Activated CD4-positive, alpha-beta T cell treated with anti-CD3 and anti-CD28 coated beads, Interleukin-2, amount 50 U/mL, for 1 hour (primary cell): ENCODE measurements at places on chromosomes 4 and X.

- DNase-seq = no peak
Measured at GRCh38 chr4:152524427-152524826, 11.5 kb downstream of the FBXW7 start.

DNA sequence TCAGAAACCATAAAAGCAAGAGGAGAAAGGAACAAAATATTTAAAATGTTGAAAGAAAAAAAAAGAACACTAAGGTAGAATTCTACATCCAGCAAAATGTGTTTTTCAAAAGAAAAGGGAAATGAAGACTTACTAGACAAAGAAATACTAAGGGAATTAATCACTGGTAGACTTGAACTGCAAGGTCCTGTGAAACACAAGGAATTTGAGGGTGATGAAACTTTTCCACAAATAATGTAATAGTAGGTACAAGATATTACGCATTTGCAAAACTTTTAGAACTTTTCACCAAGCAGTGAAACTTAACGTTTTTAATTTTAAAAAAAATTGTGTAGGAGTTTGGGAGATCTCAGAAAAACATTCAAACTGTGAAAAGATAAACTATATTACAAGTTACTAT, 180.3 kb upstream of the MAGEB16 start:
- no peak for DNase-seq

- no peak for DNase-seq
Measured at GRCh38 chr4:16082041-16082425, 1.8 kb downstream of the PROM1 start.

DNA sequence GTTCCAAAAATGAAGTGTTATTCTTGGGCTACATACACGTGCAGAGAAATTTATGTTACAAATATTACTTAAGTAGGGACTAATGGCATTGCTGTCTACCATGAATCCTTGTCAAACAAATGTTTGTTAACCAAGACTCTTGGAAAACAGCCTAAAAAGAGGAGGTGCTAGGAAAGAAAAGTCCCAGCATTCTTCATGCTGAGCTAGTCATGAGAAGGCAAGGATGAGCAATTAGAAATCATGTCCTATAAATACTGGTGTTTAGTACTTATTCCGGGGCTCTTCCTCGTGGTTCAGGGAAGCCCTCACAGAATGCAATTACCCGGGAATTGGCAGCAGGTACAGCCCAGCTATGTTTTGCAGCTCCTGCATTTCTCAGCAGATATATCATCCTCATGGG, 378.1 kb upstream of the FTHL17 start:
- DNase-seq = no peak

DNA sequence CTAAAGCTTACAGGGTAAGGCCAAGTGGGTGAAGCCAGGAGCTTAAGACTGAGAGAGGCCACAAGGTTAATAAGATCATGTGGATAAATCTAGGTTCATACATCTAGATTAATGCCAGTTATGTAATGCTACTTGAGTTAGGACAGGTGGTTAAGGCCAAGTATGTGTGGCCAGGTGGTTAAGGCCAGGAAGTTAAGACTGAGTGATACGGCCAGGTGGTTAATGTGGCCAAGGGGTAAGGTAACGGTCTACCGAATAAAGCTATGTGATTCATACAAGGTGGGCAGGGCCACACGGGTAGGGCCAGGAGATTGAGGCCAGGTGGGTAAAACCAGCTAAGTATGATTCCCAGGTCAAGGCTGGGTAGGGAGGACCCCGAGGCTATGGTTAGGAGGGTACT, 223.0 kb downstream of the TACR3 start:
- no peak for DNase-seq

- no peak for DNase-seq
Measured at GRCh38 chrX:80747832-80748231, 61.8 kb downstream of the BRWD3 start.
